Activated T-helper 1 cell treated with anti-CD3 and anti-CD28 coated beads, Interleukin-12 subunit alpha, Interleukin-12 subunit beta, Interleukin-2, Interleukin-4 antibody, amounts not matched to agents 30 ng/mL and 10 ng/mL and 1 ng/mL, durations not matched to agents 14 hours and 24 hours and 36 hours (primary cell): ENCODE measurements at places on chromosomes 2 and 18. TPM values are rescaled to one million over a fixed set of nuclear protein-coding genes. Genes with fewer than 3 reads are reported as not detected.

The CCBE1 gene
- 0.02 TPM in 1 of 2 replicates, not detected in the other for total RNA-seq

The GALR1 gene
- total RNA-seq: not detected in 2 replicates

The WNT6 gene
- total RNA-seq: not detected in 2 replicates

The ALPG gene
- not detected in 2 replicates for total RNA-seq

The POTEC gene
- total RNA-seq: not detected in 2 replicates

The SRD5A2 gene
- not detected in 2 replicates for total RNA-seq

The MBD5 gene
- 18.1 and 18.8 TPM in 2 replicates for total RNA-seq

The C1GALT1C1L gene
- total RNA-seq: not detected in 2 replicates

The SLC38A11 gene
- not detected in 2 replicates for total RNA-seq

The SERPINB7 gene
- not detected in 2 replicates for total RNA-seq
